Mesothelial cell of epicardium (in vitro differentiated cells): ENCODE measurements at places on chromosomes 2 and 18.

DNA sequence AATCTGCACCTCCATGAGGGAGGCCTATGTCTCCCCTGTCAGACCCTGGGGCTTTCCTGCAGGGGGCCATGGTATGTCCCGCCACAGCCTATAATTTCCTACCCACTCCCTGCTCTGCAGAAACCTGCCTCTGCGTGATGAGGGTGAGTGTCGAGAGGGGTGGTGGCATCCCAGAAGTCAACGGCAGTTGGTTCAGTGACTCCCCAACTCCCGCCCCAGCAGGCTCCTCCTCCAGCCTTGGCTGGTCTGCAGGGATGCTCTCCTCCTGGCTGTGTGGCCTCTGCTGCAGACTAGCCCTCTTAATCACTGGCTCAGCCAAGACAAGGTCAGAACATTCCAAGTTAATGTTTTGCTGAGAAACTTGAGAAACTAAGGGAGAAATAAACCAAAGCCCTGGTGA lies 13.3 kb downstream of the CELF4 start:
- DNase-seq = no peak

DNA sequence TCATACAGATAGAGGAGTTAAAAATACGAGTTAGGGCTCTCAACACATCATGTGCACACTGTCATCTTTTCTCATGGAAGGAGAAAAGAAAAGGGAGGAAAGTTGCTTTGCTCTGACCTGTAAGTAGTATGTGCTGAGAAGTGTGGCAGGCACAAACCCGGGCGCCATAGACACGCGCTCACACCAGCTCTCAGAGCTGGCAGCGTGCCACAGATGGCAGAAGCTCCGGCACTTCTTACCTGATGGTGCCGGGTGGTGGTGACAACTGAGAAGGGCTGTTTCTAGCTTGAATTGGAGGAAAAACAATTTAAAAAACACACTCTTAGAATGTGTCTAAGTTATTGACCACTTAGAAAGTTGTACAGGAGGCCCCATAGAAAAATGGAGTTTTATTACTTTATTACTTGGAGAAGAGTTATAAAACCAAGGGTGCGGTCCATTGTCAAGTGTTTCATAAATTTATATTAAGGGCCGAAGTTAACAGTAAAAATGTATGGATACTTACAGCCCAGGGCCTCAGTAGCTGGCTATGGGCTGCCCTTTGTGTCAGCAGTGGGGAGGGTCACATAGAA lies 92.2 kb downstream of the DPP4 start:
- DNase-seq = no peak

DNA sequence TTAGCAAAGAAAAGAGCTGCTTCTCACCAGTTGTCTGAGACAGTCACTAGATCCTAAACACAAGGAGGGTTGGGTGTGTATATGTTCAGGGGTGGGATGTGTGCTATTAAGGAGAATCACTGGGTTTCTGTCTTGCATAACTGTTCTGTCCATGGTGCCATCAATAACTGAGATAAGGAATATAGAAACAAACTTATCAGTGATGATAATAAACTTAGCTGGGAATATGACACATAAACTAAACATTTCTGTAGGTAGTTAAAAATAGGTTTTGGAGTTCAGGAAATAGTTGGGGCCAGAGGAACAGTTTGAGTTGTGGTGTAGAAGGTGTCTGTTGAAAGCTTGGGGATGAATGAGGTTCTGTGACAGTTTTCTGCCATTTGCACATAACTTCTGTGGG lies 17.4 kb downstream of the NAPG start:
- DNase-seq = no peak

- DNase-seq = no peak
These were observed 136.1 kb downstream of the TMEM200C start for GRCh38 chr18:5759194-5759593.

GRCh38 chr2:114543236-114543766 lies 100.9 kb downstream of the DPP10 start:
- DNase-seq = no peak

DNA sequence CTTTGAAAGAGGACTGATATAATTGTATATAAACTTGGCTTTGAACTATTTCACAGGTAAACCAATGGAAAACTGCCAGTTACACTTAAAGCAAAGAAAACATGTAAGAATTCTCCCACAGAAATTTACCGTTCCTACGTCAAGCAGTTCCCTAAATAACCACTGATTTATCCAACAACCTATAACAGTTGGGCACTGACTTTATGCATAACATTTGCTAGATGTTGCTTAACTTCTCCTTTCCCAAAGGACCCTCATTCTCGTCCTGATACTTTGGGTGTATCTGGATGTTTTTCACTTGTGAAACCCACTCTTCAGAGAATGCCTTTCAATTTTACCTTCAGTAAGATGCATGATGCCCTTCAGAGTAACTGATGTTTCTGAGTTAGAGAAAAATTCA lies 43.8 kb downstream of the STAT1 start:
- no peak for DNase-seq

- DNase-seq = no peak
These were observed 90.6 kb downstream of the FEZ2 start for GRCh38 chr2:36507408-36507812.
